ENCODE measurements at places on chromosomes 3 and 15.
A peak's percentile ranks its signal among the peaks of the same experiment; 100 is the strongest.

DNA sequence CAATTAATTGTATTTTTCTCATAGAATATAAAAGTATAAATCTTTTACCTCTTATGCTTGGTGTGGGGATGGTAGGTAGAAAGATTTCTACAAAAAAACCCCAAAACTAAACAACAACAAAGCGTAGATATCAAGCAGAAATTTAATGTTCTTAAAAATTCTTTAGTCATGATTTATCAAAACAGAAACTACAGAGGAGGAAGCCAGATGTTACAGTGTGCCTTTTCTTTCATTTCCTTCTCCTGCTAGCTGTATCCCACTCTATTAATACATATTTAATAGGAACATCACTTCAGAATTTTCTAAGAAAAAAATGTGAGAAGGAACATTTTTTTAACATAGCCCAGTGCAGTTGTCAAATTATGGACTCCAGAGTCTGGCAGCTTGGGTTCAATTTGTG is 420.6 kb downstream of the TUSC7 start:
- no peak for DNase-seq

- DNase-seq: no peak
Measured at GRCh38 chr3:124605781-124606579, 124.3 kb upstream of the UMPS start.

DNA sequence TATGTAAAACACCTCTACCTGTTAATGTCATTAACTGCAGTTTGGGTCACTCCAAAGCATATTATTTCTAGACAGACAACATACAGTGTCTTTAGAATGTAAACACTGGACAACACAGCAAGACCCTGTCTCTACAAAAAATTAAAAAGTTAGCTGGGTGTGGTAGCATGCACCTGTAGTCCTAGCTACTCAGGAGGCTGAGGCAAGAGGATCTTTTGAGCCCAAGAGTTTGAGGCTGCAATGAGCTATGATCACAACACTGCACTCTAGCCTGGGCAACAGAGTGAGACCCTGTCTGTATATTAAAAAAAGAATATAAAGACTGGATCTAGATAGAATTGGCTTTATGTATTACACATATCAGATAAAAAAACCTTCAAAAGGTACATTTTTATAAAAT is 20.0 kb upstream of the SPESP1 start:
- DNase-seq: no peak

DNA sequence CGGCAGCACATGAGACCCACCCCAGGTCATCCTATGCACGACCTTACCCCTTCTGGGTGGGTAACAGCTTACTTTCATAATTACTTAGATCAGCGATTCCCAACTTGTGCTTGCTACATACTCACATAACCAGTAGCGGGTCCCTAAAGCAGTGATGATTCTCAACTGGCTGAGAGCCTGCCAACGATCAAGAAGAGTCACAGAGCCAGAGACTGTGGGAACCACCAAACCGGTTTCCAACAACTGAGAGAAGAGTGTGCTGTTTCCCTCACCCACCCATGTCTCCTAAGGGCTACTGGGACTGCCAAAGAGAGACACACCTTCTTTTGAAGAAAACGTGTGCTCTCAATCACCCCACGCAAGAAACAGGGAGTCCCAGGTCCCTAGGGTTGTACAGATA is 12.0 kb upstream of the XXYLT1 start:
- no peak for DNase-seq

DNA sequence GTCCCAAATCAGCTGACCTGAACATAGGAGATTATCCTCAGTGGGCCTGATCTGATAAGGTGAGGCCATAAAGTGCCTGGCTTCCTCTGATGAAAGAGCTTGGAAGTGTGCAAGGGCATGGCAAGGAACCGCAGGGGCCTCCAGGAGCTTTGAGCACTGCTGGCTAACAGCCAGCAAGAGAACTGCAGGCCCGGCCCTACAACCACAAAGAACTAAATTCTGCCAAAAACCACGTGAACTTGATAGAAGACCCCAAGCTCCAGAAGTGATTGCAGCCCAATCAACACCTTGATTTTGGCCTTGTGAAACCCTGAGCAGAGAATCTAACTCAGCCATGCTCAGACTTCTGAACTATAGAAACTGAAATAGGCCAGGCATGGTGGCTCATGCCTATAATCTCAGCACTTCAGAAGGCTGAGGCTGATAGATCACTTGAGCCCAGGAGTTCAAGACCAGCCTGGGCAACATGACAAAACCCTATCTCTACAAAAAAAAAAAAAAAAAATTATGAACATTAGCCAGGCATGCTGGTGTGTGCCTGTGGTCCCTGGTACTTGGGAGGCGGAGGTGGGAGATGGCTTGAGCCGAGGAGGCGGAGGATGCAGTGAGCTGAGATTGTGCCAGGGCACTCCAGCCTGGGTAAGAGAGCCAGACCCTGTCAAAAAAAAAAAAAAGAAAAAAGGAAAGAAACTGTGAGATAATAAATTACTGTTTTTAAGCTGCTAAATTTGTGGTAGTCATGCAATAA is 7.7 kb upstream of the DIS3L start:
- peak; percentile 80 for DNase-seq

GRCh38 chr3:56819016-56819809 is 17.5 kb upstream of the ARHGEF3 start:
- no peak for DNase-seq

DNA sequence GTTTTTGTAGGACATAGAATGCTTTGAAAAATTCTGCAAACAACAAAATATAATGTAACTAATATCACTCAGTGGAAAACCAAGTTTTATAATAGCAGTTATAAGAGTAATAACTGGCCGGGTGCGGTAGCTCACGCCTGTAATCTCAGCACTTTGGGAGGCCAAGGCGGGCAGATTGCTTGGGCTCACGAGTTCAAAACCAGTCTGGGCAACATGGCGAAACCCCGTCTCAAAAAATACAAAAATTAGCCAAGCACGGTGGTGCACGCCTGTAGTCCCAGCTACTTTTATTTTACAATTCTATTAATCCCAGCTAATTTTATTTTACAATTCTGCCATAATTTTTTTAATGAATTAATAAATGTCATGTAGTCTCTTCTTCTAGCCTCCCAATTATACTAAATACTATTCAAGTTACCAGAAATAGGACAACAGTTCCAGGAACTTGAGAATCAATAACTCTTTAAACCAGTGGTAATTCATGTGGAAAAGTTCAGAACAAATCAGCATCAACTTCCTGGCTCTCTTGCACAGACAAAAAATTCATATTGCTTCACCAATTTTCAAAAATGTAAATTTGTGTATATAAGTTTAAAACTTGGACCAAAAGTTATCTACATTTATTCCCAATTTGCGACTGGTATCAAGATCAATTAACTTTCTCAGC is 2.2 kb downstream of the DENND4A start:
- DNase-seq: peak; percentile 43

- no peak for DNase-seq
Measured at GRCh38 chr15:28930011-28930410, 44.2 kb downstream of the APBA2 start.

GRCh38 chr3:45664578-45664977 is 24.6 kb upstream of the SACM1L start:
- DNase-seq: peak; percentile 31

GRCh38 chr3:132657869-132658747 is 1.5 kb downstream of the ACAD11 start:
- DNase-seq: no peak

GRCh38 chr3:46853441-46854415 is 9.5 kb downstream of the MYL3 start:
- DNase-seq: no peak

GRCh38 chr3:101690972-101691371 is 4.5 kb upstream of the RPL24 start:
- DNase-seq: peak; percentile 21

DNA sequence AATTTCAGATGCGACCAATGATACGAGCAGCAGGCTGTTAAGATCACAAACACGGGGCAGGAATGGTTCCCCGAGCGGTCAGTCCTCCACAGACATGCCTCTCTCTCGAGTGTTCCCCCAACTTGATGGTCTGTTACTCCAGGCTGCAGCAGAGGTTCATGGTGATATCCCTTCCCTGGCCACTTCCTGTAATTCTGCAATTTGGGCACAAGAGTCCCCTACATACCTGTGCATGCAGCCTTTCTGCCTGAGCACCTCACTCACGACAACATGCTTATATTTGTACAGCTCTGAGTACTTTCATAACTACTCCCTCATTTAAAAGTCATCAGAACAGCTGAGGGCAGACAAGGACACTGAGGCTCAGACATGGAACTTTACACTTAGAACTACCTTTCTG is 408.1 kb upstream of the NR2F2 start:
- DNase-seq: no peak

DNA sequence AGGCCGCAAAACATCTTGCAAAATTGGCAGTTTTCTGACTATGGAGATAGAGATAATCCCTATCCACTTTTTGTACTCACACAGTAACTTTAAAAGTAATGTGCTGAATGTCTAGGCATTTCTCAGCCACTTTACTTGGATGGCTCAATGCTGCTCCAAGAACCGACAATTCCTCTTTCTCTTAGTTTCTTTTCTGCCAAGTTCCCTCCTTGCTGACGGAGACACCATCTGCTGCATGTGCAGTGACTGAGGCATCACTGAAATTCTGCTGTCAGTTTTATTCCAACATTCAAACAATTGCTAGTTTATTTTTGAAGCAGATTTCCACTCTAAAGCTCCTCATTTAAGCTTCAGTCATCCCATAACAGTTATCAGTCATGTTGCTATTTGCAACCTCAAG is 116.0 kb upstream of the RBMS3 start:
- DNase-seq: no peak

- DNase-seq: no peak
Measured at GRCh38 chr15:44536302-44536961, 515 bp upstream of the EIF3J start.

DNA sequence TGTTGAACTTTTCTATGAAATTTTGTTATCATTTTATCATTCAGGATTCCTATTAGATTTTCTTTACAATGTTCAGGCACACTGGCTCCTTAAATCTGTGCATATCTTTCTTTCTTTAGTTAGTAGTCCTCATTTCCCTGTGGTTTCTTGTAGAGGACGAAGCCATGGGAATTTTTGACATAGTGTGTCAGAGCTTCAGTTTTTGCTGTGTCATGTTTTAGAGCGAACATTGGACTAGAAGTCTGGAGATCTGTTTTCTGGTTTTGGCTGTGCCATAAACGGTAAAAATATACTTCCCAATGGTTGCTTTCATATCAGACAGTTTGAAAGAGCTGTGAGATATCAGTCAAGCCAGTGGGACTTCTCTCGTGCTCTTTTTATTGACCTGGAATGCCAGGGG is 105.2 kb downstream of the CHCHD4 start:
- no peak for DNase-seq

DNA sequence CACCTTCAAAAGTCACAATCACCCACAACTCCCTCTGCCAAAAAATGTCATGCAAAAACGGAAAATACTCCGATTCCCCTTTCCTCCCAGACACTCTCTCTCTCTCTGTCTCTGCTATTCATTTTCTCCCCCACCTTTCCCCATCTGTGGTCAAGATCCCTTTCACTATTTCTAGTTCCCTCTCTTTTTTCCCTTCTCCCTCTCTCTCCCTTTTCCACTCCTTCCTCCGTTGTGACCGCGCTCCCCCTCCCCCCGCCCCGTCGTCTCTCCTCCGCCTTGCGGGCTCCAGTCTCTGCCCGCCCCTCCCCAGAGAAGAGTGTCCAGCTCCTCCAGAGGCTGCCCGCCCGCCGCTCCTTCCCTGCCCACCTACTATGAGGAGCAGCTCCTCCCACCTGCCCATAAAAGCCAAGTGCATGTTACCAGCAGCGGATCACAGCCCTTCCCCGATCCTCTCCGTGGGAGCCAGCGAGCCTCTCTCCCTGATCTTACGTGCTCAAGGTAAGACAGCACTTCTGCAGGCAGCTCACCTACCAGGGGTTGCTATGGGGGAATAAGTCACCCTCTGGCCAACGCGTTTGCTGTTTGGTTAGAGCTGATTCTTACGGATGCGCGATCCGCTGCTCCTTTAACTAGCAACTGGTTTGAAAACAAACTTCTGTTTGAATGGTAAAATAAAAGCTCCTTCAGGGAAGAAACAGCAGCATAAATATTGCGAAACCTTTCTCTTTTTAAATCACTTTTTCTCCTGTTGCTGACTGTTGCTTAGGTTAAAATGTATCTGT is at the start of gene COL8A1:
Gene COL8A1, plus strand, starts transcription at position 428 of the 782 bp plus-strand sequence. CDS start 152,089 bp downstream, outside the sequence.
- DNase-seq: peak; percentile 8

DNA sequence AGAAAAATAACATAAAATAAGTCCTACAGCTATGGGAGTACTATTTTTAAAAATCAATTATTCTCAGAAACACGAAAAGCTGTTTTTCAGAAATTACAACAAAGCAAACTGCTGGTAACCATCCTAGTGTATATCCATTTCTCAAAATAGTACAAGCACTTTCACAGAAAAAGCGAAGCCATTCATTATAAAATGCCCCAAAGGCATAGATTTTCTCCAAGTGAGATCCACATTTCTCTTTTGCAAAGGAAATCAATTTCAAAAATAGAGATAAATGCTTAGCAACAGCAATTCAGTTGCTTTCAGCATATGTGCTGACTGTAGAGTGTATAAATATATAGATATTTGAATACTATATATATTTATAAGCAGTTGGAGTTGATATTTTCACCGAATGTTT is 1266.3 kb downstream of the SI start:
- no peak for DNase-seq

DNA sequence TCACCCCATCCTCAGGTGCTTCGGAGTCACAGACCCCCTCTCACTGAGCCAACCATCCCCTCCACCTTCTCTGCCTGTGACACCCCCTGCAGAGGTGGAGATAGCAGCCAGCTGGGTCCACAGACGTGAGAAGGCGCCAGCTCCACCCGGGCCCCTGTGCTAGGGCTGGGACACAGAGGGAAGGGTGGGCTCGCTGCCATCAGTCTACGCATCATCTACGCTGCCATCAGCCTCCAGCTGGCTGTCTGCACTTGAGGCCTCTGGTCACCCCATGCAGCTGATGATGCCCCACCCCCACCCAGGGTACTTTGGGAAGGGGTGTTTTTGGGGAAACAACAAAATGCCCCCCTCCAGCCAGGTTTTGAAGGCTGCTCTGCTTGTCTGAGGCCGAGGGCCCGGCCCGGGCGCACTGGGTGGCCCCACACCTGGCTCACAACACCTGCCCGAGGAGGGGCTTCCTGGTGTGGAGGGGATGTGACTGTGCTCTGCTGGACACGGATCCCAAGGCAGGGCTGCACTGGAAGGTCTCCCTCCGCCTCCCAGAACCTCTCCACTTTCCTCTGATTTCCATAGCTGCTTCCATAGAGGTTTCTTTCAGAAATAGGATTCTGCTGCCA is 163.4 kb upstream of the IQSEC1 start:
- DNase-seq: no peak

- DNase-seq: no peak
Measured at GRCh38 chr3:72445827-72446217, 402.4 kb downstream of the SHQ1 start.

DNA sequence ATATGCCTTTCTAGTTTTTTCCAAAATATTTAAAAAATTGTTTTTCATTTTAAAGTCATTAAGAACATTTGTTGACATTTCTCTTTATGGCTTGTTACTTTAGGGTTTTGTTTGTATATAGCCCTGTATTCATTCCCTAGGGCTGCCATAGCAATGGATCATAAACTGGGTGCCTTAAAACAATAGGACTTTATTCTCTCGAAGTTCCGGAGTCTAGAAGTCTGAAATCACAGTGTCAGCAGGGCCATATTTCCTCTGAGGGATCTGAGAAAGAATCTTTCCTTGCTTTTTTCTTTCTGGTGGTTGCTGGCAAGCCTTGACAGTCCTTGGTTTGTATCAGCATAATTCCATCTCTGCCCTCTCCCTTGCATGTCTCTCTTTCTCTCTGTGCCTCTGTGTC is 63.4 kb upstream of the CADPS start:
- no peak for DNase-seq

Measured in KBM-7 (cell line).